Fibroblast of skin of right biceps (primary cell): ENCODE measurements at places on chromosomes 6 and 20.

GRCh38 chr6:15530411-15530810 is 132.4 kb downstream of the DTNBP1 start:
- DNase-seq: no peak

GRCh38 chr6:131167773-131168172 is 32.5 kb downstream of the AKAP7 start:
- DNase-seq: no peak

DNA sequence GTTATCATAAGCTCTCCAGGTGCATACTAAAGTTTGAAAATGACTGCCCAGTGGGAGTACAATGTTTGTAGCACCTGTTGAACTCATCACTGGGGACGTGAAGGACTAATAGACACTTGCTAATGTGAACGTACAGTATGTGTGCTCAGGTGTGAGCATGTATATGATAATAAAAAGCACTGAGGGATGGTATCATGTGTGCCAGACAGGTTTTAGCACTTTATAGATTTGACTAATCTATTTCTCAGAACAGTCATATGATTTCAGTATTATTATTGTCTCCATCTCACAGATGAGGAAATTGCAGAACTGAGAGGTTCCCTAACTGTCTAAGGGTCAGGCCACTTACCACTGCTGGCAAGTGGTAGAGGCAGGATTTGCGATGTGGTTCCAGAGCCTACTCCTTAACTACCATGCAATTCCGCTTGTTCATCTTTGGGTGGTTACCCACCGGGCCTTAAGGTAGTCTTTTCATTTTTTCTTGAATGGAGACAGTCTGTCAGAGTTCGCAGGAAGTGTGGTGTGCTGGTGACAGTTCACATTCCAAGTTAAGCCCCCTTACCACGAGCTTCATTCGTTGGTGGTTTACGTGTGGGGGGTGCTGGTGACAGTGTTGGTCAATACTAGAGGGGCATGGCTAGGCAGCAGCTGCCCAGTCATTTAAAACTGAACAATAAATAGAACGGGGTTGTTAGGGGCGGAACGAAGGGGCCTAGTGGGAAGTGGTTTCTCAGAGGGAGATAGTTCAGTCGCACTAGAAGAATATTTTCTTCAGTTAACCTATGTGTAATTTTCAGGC is 46.8 kb downstream of the RREB1 start:
- no peak for DNase-seq

- DNase-seq: no peak
Observed at GRCh38 chr6:95797054-95797453, 218.7 kb upstream of the FUT9 start.

- no peak for DNase-seq
Observed at GRCh38 chr6:166866839-166867637, 89.3 kb downstream of the RNASET2 start.

DNA sequence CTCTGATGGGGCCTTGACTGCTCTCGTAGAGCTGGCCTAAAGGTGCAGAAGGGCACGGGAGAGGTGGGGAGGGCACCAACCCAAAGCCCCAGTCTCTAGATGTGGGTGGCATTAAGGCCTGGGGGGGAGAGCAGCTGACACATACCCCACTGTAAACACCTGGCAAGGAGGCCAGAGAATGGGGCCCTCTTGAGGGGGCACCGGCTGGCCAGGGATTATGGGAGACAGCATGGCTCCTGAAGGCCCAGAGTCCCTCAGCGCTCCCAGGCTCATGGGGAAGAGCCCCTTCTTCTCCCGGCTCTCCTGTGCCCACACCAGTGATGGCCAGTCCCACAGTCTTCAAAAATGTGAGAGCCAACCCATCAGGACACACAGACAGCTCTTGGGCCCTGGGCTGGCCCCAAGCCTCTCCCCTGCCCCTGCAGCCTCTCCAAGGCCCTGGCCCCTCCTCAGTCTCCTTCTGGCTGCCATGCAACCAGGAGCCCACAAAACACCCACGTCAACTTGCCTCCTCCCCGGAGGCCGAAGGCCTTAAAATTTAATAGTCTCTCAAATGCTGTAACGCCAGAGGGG is 58.2 kb upstream of the FOXP4 start:
- no peak for DNase-seq
